ENCODE measurements at places on chromosomes 7 and 10.

DNA sequence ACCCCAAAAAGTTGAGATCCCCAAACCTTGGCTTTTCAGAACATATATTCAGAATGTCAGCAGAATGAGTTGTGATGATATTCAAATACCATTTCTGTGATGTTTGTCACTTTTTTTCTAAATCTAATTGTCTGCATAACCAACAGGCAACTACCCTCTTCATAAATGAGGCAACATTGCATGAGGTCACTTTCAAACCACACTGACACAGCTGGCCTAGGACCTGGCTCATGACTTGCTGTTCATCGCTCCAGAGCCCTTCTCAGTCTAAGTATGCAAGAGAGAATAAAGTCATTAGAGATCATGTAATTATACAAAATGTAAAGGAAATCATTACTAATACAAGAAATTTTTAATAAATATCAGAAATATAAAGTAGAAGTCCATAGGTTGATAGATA lies 681.9 kb downstream of the GRM8 start:
- H3K4me3 ChIP-seq, result no peak overlapping the region
- H3K36me3 ChIP-seq, result no peaks in the 10 kb centered on the region
- H3K27me3 ChIP-seq, result no peaks in the 10 kb centered on the region
- no peak for DNase-seq
- H3K27ac ChIP-seq, result no peak overlapping the region

GRCh38 chr7:126529254-126529653 lies 723.5 kb downstream of the GRM8 start:
- DNase-seq, result no peak
- H3K4me3 ChIP-seq, result no peak overlapping the region
- no peaks in the 10 kb centered on the region for H3K36me3 ChIP-seq
- no peaks in the 10 kb centered on the region for H3K4me1 ChIP-seq

- H3K36me3 ChIP-seq, result no peaks in the 10 kb centered on the region
- no peaks in the 10 kb centered on the region for H3K27me3 ChIP-seq
- no peak for DNase-seq
- H3K4me1 ChIP-seq, result no peaks in the 10 kb centered on the region
Measured at GRCh38 chr7:91378131-91378530, 113.9 kb downstream of the FZD1 start.

- H3K36me3 ChIP-seq, result no peaks in the 10 kb centered on the region
- H3K4me3 ChIP-seq, result no peak overlapping the region
- peaks cover 5% of the 10 kb centered on the region for H3K4me1 ChIP-seq
- H3K27me3 ChIP-seq, result no peaks in the 10 kb centered on the region
Measured at GRCh38 chr10:31353574-31353973, 34.6 kb downstream of the ZEB1 start.

- H3K4me3 ChIP-seq, result no peak overlapping the region
- no peaks in the 10 kb centered on the region for H3K36me3 ChIP-seq
- no peak for DNase-seq
- peaks cover 9% of the 10 kb centered on the region for H3K4me1 ChIP-seq
- no peak overlapping the region for H3K27ac ChIP-seq
Measured at GRCh38 chr7:66207540-66207939, 2.4 kb downstream of the TPST1 start.

DNA sequence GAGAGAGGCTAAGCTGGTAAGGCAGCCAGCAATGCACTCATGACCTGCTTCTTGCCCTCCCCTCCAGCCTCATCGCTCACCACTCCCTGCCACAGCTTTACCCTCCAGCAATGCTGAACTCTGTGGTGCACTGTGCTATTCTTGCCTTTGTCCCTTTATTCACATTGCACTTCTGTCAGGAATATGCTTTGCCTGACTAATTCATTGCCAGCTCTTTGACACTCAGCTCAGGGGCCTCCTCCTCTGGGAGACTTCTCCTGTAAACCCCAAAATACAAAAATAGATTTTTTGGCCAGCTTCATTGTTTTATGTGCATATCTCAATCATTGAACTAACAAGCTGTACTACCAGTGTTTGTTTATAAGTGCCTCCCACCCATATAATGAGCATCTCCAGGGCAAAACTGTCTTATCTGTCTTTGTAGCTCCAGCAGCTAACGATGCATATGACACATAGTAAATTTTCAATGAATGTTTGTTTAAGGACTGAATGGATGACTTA lies 8.2 kb downstream of the CNNM1 start:
- H3K4me3 ChIP-seq, result no peak overlapping the region
- H3K4me1 ChIP-seq, result peaks cover 11% of the 10 kb centered on the region
- no peaks in the 10 kb centered on the region for H3K36me3 ChIP-seq
- DNase-seq, result no peak

DNA sequence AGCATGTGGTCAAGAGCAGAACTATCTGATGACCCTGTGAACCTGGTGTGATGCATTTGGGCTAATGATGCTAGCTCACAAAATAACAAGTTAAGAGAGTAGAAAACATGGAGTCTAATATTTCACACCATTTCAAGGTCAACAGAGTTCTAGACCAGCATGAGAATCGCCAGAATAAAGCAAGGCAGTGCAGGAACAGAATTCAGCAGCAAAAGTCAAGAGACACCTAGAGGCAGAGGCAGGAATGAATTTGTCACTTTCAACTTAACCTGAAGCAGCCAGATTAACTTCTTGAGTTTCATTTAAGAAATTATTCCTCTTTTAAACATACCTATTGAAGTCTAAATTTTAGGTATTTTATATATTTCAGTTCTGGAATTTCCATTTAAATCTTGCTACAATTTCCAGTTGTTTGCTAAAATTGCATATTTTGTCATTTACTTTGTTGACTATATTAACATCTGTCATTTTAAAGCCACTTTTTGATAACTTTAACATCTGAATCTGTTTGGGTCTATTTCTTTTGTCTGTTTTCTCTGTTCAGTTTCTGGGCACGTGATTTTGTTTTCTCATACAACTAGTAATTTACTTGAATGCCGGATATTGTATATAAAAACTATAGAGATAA lies 44.2 kb upstream of the PRSS58 start:
- H3K36me3 ChIP-seq, result no peaks in the 10 kb centered on the region
- H3K27me3 ChIP-seq, result no peaks in the 10 kb centered on the region
- DNase-seq, result no peak
- H3K4me1 ChIP-seq, result no peaks in the 10 kb centered on the region
- H3K4me3 ChIP-seq, result no peak overlapping the region

- H3K4me3 ChIP-seq, result no peak overlapping the region
- DNase-seq, result no peak
- no peak overlapping the region for H3K27ac ChIP-seq
- no peaks in the 10 kb centered on the region for H3K27me3 ChIP-seq
- no peaks in the 10 kb centered on the region for H3K4me1 ChIP-seq
Measured at GRCh38 chr10:36200577-36200976, 558.5 kb upstream of the FZD8 start.

Measured in neural progenitor cell (in vitro differentiated cells).